AG09319 (cell line): ENCODE measurements at places on chromosomes 3 and 15.
A peak's percentile ranks its signal among the peaks of the same experiment; 100 is the strongest.

- no peak for DNase-seq
These were observed 158.5 kb upstream of the SGO1 start for GRCh38 chr3:20344400-20344959.

DNA sequence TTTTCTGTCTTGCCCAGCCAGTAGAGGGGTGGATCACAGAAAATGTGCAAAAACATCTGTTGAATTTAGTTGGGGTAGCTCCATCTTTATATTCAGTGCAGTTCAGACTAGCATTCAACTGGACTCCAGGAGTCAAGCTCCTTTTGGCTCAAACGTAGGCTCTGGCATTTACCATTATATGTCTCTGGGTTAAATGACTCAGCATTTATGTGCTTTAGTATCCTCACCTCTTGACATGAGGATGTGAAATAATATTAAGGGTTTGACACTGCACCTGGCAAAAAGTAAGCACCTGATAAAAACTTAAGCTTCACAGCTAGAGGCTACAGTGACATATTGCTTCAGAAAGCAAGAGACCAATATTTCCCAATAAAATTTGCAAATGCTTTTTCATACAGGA lies 14.8 kb downstream of the PRC1 start:
- DNase-seq, result no peak

GRCh38 chr3:66220602-66221377 lies at the start of gene SLC25A26:
Gene SLC25A26 (plus strand): TSS chr3:66221001. CDS start chr3:66221095, 94 bp downstream.
- peak; percentile 81 for DNase-seq

- DNase-seq, result no peak
These were observed 81.9 kb upstream of the SLC25A36 start for GRCh38 chr3:140859592-140860336.

DNA sequence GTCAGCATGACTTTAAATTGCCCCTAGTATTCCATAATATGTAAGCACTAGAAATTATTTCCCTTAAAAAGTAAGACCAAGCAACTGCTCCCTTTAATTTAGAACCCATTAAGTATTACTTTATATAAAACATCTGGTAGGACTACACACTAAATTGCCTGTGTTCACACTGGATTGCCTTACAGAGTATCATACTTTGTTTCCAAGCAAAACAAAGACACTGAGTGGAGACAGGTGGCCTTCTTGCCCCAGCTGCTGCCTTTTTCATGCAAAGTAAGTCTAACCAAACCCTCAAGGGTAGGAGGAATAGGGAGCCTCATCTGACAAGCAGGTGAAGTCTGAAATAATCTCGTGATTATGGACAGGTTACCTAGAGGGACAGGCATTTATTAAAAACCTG lies 87.3 kb downstream of the PEX5L start:
- no peak for DNase-seq

GRCh38 chr15:60091157-60091556 lies 87.0 kb downstream of the FOXB1 start:
- peak; percentile 59 for DNase-seq

DNA sequence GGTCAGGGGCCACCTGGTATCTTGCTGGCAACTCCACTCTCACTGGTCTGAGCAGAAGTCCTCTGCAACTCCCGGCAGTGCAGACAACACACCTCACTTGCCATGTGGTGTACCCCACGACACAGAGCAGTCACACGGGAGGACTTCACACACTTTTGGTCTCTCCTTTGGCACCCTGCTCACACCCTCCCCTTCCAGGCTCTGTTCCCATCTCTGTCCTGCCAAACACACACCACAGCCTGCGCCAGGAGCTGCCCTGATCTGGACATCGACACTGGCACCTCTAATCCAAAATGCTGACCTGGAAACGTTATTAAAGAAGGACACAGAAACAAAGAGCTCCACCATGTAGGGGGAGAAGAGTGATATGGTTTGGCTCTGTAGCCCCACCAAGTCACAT lies 57.2 kb downstream of the SLC41A3 start:
- no peak for DNase-seq

- no peak for DNase-seq
These were observed 66.5 kb downstream of the LRRFIP2 start for GRCh38 chr3:37107846-37108245.

DNA sequence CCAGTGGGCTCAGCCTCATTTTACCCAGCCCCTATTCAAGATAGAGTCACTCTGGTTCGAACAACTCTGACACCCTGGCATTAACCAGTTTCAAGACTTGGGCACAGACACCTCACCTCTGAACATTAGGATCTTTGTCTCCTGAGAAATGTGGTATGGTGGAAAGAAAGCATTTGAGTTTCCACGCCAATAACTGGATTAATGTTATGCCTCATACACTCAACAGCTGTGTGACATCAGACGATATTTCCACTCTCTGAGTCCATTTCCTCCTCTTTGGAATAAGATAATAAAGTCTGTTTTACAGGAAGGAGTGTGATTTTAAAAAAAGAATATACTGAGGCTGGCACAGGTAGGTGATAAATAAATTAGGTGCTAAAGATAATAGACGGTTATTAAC lies 121.3 kb upstream of the CHL1 start:
- DNase-seq, result no peak

DNA sequence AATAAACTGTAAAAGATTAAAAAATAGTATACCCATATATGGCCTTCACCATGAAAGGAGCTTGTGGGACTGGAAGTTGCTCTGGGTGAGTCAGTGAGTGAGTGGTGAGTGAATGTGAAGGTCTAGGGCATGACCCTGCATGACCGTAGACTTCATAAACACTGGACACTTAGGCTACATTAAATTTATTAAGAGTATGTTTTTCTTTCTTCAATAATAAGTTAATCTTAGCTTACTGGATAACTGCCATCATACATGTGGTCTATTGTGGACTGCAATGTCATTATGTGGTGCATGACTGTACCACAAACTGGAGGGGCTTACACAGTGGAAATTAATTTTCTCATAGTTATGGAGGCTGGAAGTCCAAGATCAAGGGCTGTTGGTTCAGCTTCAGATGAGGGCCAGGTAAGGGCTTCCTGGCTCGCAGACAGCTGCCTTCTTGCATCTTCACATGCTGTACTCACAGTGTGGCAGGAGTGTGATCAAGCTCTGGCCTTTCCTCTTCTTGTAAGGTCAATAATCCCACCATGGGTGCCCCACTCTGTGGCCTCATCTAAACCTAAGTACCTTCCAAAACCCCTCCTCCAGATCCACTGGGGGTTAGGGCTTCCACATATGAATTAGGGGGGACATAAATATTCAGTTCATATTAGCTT lies 40.8 kb upstream of the PRR23E start:
- no peak for DNase-seq

DNA sequence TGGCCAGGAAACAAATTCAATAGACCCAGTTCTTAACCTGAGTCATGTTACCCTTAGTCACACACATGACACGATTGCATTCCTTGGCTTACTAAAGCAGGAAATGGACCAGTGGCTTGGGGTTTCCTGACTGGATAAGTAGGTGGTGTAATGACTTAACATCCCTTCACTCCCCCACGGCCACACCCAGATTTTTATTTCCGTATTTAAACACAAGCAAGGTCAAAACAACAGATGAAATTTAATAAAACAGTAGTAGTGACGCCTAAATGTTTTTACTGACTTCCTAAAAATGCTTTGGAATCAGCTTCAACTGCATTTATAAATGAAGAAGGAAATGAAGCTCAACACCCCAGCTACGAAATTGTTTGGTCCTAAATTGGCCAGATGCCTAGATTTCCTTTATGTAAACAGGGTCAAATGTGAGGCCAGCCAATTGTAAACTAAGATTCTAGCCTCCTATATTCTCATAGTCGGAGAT lies 324.3 kb downstream of the CHST2 start:
- DNase-seq, result peak; percentile 65

GRCh38 chr3:2554656-2555055 lies 456.0 kb downstream of the CNTN4 start:
- no peak for DNase-seq

DNA sequence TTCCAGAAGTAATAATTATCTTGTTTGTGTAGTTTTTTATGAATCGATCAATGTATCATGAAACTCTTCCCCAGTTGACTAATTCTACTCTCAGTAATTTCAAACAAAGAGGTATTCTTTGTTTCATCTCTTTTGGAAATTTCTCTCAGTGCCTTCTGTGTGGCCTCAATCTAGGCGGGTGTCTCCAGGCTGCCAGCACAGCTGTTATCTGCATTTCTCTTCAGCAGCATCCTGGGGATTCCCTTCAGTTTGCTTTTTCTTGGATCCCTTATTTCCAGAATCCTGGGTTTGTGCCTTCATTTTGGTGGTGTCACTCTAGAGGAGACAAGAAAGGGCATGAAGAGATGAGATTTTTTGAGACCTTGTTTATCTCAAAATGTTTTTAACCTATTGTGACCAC lies 22.7 kb downstream of the NIPA2 start:
- no peak for DNase-seq

DNA sequence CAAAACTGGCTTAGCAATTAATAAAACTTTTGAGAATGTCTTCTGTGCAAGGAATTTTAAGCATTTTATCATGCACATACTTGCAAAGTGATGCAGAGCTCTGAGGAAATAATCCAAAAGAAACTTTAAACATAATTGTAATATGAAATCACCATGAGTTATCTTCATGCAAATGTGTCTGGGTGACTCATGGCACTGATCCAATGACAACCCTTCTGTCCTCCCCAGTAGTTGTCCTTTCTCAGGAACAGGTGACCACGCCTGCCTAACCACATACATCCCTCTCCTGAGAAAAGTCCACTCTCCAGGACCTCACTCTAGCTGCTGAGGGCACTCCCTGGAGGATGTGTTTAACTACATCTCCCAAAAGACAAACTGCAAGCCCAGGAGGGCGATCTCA lies 530.6 kb upstream of the IL12A start:
- peak; percentile 40 for DNase-seq

- no peak for DNase-seq
These were observed 15.7 kb upstream of the MEF2A start for GRCh38 chr15:99550077-99550476.

DNA sequence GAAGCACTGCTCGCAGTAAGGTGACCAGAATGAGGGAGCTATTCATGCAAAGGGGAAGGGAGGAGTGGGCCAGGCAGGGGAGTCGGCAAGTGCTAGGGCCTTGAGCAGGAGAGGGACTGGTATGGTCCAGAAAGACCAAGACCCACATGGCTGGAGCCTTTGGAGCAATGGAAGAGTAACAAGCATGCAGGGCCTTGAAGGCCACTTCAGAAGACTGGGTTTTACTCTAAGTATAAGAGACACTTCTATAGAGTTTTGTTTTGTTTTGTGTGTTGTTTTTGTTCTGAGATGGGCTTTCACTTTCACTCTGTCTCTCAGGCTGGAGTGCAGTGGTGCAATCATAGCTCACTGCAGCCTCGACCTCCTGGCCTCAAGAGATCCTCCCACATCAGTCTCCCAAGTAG lies 42.0 kb downstream of the BFSP2 start:
- no peak for DNase-seq

DNA sequence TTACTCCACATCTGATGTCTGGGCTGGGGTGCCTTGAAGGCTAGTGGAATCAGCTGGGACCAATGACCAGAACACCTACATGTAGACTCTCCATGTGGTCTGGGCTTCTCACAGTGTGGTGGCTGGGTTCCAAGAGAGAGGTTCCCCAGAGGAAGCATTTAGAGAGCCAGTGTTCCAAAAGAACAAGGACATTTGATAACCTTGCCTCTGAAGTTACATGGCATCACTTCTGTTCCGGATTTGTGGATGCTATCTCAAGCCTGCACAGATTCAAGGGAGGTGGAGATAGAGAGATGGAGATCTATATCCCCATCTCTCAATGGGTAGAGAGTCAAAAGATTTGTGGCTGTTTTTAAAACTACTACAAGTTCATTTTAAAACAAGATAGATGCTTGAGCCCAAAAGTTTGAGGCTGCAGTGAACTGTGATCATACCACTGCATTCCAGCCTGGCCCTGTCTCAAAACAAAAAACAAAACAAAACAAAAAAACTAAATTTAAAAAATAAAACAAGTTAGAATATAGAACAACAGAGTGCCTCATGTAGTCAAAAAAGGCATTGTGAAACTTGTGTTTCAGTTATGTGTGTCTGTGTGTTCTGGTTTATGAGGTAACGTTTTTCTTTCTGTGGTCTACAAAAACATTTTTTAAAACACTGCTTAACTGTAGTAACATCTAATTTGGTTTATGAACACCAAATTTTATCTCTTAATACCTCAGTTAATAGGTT lies 44.8 kb downstream of the PDE8A start:
- DNase-seq, result no peak

DNA sequence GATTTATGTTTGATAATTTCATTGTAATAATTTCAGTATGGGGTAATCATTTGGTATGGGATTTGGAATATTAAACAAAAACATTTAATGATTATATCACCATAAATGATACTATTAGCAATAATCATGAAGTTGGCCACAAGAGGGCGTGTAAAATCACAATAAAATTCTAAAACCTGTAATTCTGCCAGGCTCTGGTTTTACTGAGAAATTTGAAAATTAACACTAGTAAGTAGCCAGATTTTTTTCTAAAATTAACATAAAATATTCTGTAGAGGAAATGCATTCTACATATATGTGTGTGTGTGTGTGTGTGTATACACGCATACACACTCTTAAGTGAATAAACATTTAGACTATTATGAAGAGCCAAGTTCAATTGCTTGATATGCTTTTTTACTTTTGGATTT lies 40.5 kb downstream of the FEZF2 start:
- no peak for DNase-seq

- no peak for DNase-seq
These were observed 8.6 kb downstream of the VPS8 start for GRCh38 chr3:184820525-184820924.

DNA sequence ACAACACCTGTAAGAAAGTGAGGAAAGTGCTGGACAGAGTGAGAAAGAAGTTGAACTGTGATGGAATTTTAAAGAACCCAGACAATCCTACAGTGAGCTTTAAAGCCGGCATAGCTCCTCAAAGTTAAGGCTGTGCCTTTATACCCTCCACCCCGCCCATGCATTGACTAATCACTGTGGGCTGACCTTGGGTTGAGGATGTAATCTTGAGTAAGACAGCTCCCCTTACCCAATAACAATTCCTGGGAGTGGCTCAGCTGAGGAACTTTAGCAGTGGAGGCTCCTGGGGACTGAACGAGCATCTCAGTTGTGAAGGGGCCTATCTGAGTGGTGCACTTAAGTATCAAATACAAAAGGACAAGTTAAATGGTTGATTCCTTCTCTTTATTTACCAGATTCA lies 35.7 kb upstream of the ZNF770 start:
- DNase-seq, result no peak

GRCh38 chr15:41695750-41696436 lies 35.7 kb downstream of the MGA start:
- no peak for DNase-seq

GRCh38 chr3:72542781-72543180 lies 305.5 kb downstream of the SHQ1 start:
- no peak for DNase-seq

DNA sequence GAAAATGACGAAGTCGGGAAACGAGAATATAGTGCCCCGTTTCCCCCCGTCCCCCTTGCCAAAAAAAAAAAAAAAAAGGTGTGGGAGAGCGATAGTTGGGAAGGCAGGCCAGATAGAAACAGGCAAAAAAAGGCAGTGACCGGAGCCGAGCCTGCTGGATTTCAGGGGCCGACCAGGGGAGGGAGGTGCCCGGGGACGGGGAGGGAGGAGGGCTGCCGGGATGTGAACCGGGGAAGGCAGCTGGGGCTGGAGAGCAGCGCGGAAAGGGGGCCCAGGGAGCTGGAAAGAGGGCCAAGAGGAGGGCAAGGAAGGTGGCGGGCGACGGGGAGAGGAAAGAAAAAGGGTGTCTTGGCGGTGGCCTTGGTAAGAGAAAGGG lies 837 bp downstream of the LRRN1 start:
- DNase-seq, result no peak
